T-helper 17 cell (primary cell): ENCODE measurements at places on chromosomes 3 and 15.

GRCh38 chr3:10778492-10779292 lies 37.3 kb upstream of the SLC6A11 start:
- no peak for DNase-seq

- DNase-seq, result no peak
Observed at GRCh38 chr3:100970477-100970990, 22.7 kb downstream of the ABI3BP start.

DNA sequence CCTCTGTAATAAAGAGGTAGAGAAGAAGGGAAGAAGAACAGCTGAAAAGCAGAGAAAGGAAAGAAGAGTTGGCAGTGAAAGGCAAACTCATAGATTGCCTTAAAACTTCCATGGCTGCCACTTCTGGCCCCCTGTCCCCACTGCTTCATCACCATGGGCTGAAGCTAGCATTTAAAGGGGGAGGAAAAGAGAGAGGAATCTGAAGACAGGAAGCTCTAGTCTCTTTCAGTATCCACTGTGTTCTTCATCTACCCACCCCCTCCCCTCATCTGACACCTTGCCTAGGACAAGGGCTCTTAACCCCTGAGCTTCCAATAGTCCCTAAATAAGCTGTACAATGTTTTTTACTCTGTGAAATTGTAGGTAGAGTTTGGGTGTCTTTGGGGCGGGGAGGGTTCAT lies 60.6 kb downstream of the ALCAM start:
- DNase-seq, result no peak

DNA sequence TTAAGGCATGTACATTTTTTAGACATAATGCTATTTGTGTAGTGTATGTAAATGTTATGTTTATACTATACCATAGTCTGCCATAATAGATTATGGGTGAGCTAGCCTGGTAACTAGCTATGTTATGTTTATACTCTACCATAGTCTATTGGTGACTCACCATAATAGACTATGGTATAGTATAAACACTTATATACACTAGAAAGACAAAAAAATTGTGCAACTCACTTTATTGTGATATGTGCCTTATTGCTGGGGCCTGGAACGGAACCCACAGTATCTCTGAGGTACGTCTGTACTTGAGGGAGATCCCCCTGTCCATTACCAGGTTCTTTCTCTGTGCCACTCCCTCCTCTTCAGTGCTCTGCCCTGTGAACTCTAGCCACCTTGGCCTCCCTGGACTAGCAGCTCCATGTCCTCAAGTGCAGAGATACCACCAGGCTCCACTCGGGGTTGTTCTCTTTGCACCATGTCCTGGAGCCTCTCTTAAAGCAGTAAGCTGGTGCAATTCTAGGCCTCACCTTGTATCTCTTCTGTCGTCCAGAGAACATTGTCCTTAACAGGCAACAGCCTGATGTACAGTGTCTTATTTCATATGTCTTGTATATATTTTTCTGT lies 60.8 kb upstream of the PXYLP1 start:
- DNase-seq, result no peak

GRCh38 chr3:11536132-11536935 lies 107.4 kb downstream of the VGLL4 start:
- no peak for DNase-seq

GRCh38 chr3:53089511-53089910 lies 40.7 kb downstream of the RFT1 start:
- DNase-seq, result no peak

- no peak for DNase-seq
Observed at GRCh38 chr3:51727500-51727899, 20.6 kb downstream of the GRM2 start.

GRCh38 chr3:79018265-79018664 lies 749.5 kb downstream of the ROBO1 start:
- no peak for DNase-seq
